ENCODE measurements at places on chromosomes 5 and 9.

GRCh38 chr5:143188083-143188482 is 215.4 kb downstream of the NR3C1 start:
- DNase-seq: no peak

DNA sequence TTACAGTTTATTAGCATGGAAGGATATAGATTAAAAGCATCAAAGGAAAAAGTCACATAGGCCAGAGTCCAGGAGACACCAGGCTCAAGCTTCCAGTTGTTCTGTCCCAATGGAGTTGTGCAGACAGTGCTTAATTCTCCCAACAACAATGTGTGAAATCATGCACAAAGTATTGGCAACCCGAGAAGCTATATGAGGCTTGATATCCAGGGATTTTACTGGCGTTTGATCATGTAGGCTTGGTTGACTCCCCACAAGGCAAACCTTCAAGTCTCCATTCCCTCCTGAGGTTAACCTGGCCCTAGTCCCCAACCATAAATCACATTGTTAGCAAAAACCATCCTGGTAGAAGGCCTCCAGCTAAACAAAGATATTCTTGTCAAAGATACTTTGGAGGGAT is 141.5 kb downstream of the ADAMTS19 start:
- no peak for DNase-seq

DNA sequence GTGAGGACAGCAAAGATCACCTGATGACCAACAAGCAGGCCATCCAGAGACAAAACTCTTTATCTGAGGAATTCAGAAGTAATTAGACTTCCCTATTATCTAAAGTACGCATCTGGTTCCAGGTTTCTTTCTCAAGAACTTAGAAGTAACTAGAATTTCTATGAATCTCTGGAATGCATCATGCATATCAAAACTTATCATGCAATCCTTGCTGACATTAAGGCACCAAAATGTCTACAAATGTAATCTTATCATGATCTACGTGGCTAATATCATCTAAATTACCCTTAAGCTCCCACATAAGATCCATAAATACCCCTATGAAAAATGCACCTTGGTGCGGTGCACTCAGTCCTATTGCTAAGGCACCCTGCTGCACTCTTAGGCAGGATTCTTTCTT is 488.1 kb upstream of the TLE4 start:
- no peak for DNase-seq

- peak; percentile 70 for DNase-seq
Measured at GRCh38 chr9:98993570-98993945, 49.9 kb downstream of the COL15A1 start.

DNA sequence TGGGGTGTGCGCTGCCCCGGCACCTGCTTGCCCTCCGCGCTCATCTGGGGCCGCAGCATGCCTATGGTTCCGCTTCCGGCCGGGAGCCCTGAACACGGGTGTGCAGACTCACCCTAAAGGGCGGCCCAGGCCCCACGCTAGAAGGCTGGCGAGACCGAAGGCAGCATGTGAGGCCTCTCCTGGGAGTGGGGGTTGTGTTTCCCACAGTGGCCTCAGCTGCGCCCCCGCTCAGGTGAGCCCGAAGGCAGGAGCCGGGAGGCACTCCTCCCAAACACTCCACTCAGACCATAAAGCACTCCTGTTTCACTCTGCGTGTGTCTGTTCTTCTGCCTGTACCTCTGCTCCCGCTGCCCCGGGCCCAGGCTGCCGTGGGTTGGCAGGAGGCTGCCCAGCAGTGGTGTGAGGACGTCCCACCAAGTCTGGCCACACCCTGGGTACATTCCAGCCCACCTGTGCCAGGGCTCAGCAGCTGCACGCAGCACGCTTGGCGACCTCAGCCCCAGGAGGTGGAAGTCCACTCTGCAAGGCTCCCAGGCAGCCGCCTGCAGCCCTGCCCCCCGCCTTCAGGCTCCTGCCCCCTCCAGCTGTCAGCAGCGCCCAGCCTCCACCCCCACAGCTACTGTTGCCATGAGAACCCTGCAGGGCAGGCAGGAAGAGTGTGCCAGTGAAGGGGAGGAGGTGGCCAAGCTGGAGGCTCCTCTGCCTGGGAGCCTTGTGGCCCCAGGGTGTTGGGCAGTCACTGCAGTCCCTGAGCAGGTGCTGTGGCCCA is 1.2 kb upstream of the AJM1 start:
- no peak for DNase-seq

DNA sequence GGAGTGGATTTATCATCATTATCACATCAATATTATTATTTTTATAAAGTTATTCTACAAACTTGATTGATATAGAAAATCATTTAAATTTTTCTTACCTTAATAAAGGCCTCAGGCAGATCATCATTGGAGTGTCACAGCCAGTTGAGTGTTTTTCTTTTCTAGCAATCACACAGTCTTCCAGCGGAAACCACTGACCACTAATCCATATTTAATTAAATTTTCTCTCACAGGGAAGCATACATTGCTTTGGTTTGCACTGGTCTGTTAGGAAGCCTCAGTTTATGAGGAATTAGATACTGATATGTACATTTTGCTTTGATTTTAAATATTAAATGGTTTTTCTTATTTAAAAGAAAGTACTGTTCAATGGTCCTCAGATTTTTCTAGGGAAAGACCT is 6.7 kb downstream of the SPZ1 start:
- DNase-seq: no peak

GRCh38 chr5:125006011-125006685 is 259.7 kb upstream of the ZNF608 start:
- DNase-seq: no peak

DNA sequence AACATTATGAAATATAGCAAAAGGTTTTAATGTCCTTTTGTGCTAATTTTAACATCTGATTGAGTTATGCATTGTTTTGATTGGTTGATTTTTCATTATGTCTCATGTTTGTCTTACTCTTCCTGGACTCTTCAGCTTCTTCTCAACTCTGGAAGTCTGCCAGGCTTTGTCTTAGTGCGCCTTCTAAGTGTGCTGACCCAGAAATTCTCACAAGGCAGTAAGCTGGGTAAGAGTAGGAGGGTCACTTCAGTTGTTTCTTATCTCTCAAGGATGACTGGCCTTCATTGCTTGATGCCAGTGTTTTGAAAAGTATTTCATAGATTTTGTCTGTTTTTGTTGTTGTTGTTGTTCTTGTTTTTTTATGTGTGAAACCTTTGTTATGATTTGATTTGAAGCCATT is 59.2 kb downstream of the RIC1 start:
- no peak for DNase-seq

- no peak for DNase-seq
Measured at GRCh38 chr9:100064872-100065581, 33.8 kb downstream of the ERP44 start.

DNA sequence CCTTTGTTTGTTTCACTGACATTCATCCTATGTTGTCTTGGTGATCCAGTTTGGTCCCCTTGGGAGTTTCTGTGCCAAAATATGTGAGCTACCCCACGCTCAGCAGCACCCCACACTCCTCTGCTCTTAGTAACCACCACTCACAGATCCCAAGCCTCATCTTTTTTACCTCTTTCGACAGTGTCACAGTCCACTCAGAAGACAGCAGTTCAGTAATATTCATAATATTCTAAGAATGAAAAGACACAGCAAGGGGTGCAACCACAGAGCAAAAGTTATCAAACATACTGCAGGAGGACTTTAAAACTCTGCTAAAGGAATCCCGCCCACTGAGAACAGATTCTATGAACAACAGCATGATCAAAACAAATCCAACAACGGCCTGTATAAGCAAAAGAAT is 28.2 kb downstream of the RNF130 start:
- DNase-seq: no peak

DNA sequence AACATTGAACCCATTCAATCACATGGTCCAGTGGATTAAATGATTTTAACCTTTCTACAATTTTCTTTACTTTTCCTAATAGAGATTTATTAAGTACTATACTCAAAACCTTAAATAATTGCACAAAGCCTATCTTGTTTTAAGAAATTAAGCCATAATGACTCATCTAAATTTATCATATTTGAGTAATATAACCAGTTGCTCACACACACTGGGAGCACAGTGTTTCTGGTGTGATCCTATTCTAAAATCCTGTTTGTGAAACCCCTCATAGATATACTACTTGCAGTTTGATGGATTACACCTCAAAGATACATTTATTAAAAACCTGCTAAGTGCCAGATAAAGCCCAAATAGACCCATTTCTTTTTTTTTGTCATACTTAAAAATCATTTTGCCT is 668.3 kb upstream of the CDH18 start:
- DNase-seq: no peak

GRCh38 chr5:169029037-169029436 is 271.9 kb downstream of the SLIT3 start:
- no peak for DNase-seq

- DNase-seq: no peak
Measured at GRCh38 chr5:10653043-10653442, 89.2 kb downstream of the ANKRD33B start.
